ENCODE measurements at places on chromosomes 1 and 21.

DNA sequence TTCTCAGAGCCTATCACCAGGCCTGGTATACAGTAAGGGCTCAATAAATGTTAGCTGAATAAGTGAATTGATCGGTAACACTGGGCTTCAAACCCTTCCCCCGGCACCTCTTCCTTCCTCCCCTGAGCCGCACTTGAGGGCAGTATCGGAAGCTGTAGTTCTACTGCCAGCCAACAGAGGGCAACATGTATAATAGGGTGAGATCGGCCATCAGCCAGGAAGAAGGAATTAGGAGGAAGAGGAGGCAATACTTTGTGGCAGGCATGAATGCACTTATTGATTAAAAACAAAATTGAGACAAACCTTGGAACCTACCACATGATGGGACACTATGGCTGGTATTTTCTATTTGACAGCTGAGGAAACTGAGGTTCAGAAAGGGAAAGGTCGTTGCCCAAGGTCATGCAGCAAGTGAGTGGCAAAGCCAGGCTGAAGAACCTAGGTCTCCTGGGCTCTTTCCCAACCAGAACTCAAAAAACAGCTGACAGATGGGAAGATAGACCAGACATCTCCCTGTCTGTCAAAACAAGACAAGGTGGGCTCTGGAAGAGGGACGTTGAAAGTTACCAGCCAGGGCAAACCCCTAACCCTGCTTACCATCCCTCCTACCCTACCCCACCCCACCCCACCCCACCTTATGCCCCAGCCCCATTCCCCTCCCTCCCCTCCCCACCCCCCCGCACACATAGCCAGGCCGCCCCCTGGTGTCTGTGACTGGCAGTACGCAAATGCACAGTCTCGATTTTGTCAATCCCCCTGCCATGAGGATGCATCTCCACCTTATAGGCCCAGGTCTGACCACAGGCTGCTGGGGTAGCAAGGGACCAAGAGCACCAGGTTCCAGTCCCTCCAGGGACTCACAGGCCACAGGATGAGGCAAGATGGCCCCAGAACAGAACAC, 107.3 kb upstream of the RUNX3 start:
- peak; percentile 62 for DNase-seq

- DNase-seq: no peak
Measured at GRCh38 chr21:21762855-21763254, 764.6 kb downstream of the NCAM2 start.

DNA sequence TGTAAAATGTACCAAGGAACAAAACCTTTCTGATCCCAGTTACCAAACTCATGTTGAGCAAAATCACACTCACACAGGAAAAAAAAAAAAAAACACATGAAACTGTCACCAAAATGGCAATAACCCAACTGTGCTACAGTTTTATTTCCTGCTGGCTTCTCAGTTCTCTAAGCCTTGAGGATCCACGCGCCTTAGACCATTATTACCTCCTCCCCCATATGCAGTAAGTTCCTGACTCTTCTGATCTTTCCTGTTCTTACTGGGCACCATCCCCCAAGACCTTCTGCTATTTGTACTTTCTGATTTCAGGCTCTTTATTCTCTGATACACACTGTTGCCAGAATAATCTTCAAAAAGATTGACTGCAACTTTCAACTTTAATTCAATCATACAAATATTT, 79.6 kb downstream of the SLC45A1 start:
- no peak for DNase-seq

DNA sequence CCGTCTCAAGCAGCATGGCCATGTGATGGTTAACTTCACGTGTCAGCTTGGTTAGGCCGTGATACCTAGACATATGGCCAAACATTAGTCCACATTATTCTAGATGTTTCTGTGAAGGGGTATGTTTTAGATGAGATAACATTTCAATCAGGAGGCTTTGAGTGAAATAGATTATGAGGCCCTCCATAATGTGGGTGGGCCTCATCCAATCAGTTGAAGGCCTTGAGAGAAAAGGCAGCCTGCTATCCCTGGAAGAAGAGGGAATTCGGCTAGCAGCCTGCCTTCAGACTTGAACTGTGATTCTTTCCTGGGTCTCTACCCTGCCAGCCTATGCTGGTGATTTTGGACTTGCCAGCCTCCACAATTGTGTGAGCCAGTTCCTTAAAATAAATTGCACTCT, 90.1 kb downstream of the ZSCAN20 start:
- DNase-seq: no peak

DNA sequence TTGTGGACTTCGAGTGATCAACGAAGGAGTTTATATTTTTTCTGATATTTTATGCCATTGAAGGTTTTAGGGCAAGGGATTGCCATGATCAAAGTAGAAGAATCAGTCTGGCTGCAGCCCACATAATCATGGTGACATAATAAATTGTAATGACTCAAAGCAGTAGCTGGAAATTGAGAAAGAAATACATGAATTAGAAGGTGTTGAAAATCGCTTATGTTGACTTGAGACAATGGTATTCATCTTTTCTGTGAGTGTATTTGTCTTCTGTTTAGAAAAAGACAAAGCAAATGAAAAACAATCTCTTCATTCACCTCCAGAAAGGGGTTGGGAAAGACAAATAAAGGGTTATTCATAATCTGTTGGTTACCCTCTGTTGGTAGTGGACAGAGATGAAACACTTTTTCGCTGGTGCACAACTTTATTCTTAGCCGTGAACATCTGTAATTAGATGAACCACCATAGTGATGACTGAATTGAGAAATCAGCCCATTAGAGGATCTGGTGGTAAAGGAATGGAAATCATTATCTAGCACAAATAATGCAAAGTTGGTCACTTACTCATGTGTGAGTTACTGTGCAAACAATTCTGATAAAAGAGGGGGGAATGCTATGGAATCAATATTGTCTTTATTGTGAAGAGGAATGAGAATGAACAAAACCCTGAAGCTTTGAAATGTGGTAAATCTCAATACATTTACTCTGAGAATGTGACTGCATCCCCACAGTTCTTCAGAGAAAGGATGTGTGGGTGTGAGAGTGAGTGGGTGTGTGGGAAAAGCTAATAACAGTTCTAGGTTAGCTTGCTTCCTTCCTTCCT, 121.8 kb downstream of the NTNG1 start:
- DNase-seq: no peak

- no peak for DNase-seq
Measured at GRCh38 chr21:33980276-33980916, 64.8 kb upstream of the ATP5PO start.

GRCh38 chr1:218346391-218347204, 1.5 kb downstream of the TGFB2 start:
- no peak for DNase-seq

DNA sequence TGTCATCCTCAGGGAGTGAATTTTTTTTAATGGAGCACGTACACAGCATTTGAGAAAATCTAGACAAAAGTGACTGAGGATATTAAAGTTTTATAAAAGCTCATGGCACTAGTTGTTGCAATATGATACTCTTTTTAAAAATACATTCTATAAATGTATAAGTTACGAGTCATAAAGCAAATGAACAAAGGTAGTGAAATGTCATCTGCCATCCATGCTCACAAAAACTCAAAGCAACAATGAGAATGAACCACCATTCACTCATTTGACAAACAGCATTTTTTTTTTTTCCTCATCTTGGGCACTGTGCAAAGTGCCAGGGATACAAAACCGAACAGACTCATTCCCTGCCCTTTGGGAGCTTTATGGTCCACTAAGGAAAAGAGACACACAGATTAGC, 38.7 kb downstream of the GPR137B start:
- no peak for DNase-seq

GRCh38 chr1:26023826-26024225, 2.3 kb downstream of the EXTL1 start:
- DNase-seq: no peak

DNA sequence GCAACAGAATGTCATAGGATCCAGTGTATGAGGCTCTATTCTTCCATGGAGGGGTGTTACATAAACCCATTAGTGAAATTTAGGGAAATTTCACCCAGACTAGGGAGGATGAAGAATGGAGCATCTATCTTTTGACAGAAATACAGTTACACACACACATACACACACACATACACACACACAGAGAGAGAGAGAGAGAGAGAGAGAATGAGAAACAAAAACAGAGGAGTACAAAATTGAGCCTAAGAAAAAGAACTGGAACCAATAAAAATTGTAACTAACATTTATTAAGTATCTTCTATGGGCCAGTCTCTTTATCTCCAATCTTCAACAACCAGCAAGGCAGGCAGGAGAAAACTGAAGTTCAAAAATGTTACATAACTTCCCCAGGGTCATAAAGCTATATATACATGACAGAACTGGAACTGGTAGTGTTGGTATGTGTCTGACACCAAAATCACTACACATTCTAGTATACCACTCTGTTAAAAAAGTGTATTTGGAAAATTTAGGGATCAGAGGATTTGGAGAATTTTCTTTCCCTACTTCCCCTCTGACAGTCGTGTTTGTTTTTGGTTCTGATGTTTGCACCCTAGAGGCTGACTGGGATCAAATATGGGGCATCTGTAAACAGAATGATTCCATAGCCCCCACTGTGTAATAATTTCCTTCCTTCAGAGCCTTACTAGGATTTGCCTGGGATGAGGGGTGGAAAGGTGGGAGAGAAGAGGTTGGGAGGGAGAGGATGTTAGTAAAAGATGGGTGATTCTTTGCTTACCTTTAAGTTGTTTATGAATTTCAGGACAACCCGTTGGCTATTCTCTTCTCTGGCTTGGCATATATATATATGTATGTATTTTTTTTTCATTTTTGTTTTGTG, 1.0 kb upstream of the ZFYVE9 start:
- no peak for DNase-seq

DNA sequence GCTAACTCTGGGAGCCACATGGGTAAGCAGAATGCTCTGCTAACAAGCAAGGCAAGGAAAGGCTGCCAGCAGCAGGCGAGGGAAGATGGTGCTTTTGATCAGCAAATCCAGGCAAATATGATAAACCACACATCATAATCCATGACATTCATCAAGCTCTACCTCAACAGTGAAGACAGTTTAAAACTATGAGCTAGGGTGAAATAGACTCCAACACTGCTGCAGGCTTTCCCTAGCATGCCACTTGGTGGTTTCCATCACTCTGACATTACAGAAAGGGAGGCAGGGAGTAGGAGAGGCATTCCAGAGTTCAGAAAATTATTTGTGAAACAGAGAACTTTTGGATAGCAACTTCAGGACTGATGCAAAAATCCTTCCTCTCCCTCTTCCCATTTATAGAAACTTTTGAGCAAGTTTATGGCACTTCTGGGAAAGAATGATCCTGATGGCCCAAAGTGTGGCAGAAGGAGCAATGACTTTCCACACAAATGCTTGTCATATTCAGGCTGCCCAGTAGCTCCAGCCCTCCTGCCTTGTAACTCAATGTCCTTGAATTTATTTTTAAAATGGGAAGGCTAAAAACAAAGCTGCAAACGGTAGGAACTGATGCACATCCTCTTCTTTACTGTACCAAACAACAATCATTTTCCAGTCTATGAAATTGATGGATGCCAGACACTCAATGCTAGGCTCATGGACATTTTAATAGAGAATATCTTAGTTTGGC, 70.8 kb downstream of the SMYD2 start:
- no peak for DNase-seq

DNA sequence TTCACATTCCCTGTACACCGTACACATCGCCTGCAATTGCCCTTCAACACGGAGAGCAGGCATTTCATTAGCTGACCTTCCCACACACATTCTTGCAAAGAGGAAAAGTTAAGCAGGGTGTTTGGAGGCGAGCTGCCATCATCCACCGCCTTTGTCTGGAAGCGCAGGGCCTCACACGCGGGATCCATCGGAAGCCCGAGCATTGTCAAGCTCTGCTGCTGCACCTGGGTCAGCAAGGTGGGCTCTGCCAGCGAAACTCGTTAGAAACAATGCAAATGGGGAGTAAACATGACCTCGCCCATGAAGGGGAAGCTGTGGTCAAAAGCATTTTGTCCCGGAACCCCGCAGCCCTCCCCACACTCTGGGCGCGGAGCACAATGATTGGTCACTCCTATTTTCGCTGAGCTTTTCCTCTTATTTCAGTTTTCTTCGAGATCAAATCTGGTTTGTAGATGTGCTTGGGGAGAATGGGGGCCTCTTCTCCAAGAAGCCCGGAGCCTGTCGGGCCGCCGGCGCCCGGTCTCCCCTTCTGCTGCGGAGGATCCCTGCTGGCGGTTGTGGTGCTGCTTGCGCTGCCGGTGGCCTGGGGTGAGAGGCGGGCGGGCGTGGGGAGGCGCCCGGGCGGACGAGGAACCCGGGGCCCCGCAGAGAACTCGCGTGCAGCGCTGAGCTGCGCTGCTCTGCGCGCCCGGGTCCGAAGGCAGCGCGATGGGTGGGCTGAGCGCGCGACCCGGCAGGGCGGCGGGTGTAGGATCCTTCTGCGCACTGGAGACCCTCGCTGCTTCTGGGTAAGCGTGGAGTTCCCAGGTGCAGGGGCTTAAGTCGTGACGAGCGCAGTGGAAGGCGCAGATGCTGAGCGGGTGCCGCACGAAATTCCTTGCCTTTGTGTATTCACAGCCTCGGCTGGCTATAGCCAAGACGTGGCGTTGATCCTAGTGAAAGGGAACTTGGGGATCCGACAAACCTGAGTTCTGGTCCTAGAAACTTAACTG, at the start of gene CR1:
Gene CR1 (plus strand): TSS at position 357 of the 992 bp plus-strand sequence. CDS start 111 bp downstream, at position 468.
- DNase-seq: no peak
